NCI-H1417 (cell line): ENCODE measurements at places on chromosomes 7 and 10.

GRCh38 chr7:55574051-55574717, 1.9 kb upstream of the VOPP1 start:
- DNase-seq, result no peak

- DNase-seq, result no peak
Measured at GRCh38 chr10:46325021-46325420, 38.2 kb downstream of the ANTXRL start.

DNA sequence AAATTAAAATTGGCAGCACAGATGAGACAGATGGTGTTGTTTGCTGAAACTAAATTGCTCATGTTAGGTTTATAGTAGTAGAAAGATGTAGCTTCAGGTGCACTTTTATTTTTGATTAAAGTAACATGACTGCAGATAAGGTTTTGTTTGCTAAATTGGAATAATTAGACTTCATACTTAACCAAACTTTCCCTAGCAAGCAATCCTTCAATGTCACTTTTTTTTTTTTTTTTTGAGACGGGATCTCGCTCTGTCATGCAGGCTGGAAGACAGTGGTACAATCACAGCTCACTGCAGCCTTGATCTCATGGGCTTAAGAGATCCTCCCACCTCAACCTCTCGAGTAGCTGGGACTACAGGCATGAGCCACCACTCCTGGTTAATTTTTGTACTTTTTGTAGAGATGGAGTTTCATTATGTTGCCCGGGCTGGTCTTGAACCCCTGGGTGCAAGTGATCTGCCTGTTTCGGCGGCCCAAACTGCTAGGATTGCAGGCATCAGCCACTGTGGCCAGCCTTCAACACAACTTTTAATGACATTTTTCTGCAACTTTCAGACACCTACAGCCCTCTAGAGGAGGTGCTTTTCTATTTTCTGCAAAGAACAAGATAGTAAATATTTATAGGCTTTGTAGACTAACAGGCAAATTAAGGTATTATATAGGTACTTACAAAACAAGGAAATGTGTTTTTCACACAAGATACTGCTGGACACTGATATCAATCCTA, 84.8 kb upstream of the CCNY start:
- DNase-seq, result no peak

GRCh38 chr10:2076528-2076927, 339.2 kb upstream of the ADARB2 start:
- no peak for DNase-seq

DNA sequence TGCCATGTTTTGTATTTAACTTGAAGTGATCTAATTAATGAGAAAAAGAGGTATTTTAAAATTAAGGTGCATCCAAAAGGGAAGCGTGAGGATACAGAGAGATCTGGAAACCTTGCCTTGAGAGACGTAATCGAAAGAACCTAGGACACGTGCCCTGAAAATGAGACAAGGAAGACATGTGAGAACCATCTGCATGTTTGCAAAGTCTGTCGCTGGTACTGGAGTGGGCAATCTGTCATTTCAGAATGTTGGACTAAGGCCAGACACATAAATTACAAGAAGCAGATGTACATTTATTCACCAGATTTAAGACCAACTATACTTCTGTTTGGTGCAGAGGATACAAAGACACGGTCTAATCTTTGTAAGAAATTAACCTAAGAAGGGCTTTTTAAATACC, 9.2 kb downstream of the AGR2 start:
- peak; percentile 86 for DNase-seq

DNA sequence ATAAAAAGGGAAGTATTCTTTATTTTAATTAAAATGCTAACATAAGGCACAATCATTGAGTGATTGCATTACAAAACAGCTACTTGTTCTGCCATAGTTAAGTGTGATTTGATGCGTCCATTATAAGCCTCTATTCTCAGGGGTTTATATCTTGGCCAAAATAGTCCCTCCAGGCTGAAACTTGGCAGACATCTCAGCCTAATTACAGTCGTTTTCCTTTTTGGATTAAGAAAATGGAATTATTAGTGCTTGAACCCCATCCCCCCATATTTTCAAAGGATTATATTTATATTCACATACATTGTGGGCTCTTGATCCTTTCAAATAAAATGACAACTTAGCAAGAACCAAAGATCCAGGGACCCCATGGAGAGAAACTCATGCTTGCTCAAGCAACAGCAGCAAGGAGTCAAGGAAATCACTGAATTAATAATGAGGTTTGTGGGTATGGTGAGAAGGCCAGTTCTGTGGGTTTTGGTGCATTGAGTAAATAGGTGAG, 66.7 kb upstream of the NEUROD6 start:
- DNase-seq, result no peak

DNA sequence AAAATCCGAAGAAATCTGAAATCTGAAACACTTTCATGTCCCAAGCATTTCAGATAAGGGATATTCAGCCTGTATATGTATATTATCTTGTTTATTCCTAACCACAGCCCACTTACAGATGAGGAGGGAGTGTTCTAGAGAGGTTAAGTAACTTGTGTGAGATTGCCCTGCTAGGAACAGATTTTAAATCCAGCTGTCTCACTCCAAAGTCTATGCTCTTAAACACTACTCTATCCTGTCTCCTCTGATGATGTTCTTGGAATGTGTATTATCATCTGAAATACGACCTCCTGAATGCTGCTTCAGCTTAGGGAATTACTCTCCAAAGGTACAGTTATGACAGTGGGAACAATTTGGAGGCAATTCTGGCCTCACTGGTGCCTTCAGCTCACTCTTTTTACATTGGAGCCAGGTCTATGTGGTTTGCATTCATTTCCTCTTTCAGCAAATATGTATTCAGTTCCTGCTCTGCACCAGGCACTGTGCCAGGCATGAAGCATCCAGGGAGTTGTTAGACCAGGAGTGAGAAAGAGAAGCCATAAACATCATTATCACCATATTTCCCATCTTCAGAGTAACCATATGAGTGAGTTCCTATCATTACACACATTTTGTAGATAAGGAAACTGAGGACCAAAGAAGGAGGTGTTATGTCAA, 70.2 kb downstream of the NOC3L start:
- no peak for DNase-seq

- no peak for DNase-seq
Measured at GRCh38 chr10:17001961-17002749, 127.5 kb downstream of the CUBN start.

DNA sequence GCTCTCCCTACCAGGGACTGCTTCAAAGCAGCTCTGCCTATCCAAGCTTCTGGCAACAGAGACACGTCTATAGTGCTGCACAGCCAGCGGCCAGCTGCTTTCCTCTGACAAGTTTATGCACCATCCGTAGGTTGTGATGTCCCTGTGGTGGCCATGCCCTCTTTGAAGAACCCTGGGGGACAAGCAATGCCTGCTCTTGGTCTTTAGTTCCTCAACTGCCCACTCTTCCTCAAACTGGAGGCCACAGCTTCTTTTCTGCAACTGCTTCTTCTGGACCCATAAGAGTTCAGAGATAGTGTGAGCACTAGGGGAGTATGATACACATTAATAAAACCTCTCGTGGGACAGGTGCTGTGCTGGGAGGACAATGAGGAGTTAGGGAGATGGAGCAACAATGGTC, 164.9 kb downstream of the ELMO1 start:
- DNase-seq, result no peak
